Suppressor macrophage treated with lipopolysaccharide for 4 hours (primary cell): ENCODE measurements at places on chromosomes 6 and 20.
A peak's percentile ranks its signal among the peaks of the same experiment; 100 is the strongest.

- DNase-seq, result peak; percentile 64
These were observed 28.3 kb downstream of the MRS2 start for GRCh38 chr6:24431045-24431451.

GRCh38 chr6:27617046-27617687, 144.3 kb upstream of the ZNF184 start:
- DNase-seq, result no peak

GRCh38 chr6:137112067-137112355, 61.4 kb downstream of the IL22RA2 start:
- no peak for DNase-seq

GRCh38 chr6:155247618-155248007, 16.2 kb upstream of the CLDN20 start:
- no peak for DNase-seq

GRCh38 chr20:45359406-45360148, 3.4 kb upstream of the SYS1 start:
- DNase-seq, result no peak

- no peak for DNase-seq
These were observed 63.2 kb downstream of the GMDS start for GRCh38 chr6:2182251-2182650.

DNA sequence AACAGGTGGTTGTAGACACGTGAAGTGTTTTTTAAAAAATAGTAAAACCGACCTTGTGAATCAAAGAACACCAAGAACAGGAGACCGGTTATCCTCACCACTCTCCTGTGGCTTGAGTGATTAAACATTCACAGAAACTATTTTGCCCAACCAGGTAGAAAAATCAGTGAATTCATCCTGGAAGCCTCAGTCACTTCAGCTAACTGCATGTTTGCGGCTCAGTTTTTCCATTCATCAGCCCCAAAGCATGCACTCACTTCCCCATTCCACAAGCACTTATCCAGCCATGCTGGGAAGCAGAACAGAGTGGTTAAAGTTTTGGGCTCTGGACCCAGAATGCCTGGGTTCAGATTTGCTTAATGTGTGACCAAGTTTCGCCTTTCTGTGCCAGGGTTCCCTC, 2.4 kb downstream of the LRRN4 start:
- DNase-seq, result peak; percentile 9

DNA sequence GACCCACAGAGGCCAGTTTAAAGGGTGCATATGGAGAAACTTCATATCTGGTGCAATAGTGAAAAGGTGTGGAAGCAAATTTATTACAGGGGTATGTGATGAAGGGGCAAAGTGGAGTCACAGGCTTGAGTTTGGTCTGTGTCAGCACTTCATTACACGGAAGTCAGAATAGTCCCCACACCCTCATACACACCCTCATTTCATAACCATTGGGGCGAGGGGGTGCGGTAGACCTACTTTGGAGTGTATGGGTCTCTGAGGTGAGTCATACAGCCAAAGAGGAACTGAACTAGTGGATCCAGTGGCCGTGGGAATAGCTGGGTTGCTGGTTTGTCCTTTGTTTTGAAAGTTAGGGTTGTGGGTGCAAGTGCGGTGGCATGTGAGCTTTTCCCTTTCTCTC, 3.3 kb downstream of the TM9SF4 start:
- peak; percentile 98 for DNase-seq

DNA sequence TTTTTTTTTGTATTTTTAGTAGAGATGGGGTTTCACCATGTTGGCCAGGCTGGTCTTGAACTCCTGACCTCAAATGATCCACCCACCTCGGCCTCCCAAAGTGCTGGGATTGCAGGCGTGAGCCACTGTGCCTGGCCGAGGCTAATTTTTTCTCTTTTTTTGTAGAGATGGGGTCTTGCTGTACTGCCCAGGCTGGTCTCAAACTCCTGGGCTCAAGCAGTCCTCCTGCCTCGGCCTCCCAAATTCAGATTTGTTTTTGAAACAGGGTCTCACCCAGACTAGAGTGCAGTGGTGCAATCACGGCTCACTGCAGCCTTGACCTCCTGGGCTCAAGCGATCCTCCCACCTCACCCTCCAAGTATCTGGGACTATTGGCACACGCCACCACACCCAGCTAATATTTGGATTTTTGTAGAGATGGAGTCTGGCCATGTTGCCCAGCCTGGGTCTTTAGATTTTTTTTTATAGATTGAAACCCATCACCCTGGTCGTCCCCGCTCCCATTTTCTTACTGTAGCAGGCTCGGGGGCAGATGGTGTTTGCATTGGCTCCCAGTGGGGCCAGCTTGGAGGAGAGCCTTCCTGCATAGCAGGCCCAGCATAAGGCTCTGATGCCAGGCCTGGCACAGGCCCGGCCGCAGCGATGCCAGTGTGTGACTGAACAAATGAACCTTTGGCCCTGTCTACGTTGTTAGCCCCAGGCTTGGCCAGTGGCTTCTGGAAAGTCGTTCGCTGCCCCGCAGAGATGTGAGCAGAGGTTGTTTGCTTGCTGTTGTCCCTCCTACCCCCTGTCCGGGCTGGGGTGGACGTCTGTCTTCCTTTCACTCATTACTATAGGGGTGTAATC, 4.3 kb upstream of the MTG2 start:
- no peak for DNase-seq

DNA sequence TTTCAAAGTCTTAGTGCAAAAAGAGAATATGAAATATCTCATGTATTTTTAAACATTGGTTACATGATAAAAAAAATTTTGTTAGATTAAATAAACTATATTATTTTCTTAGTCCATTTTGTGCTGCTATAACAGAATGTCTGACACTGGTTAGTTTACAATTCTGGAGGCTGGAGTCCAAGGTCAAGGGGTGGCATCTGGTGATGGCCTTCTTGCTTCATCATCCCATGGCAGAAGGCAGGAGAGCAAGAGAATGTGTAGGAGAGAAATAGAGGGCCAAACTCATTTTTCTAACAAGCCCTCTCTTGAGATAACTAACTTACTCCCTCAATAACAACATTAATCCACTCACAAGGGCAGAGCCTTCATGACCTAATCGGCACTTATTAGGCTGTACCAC, 11.5 kb upstream of the MCUR1 start:
- no peak for DNase-seq

- DNase-seq, result peak; percentile 53
These were observed 556 bp downstream of the PANK2 start for GRCh38 chr20:3889489-3890397.
